ENCODE measurements at places on chromosomes 6 and 20.

GRCh38 chr6:157213907-157214565, 109.3 kb downstream of the TMEM242 start:
- no peak for DNase-seq
- H3K4me1 ChIP-seq: peaks cover 4% of the 10 kb centered on the region
- no peaks in the 10 kb centered on the region for H3K36me3 ChIP-seq
- no peak overlapping the region for H3K4me3 ChIP-seq
- no peak overlapping the region for H3K27ac ChIP-seq

GRCh38 chr6:68256391-68256790, 378.7 kb upstream of the ADGRB3 start:
- no peak for DNase-seq
- H3K27ac ChIP-seq: no peak overlapping the region
- no peaks in the 10 kb centered on the region for H3K27me3 ChIP-seq
- no peak overlapping the region for H3K4me3 ChIP-seq

- peaks cover 49% of the 10 kb centered on the region for H3K4me1 ChIP-seq
- peak overlapping the region; percentile 67 for H3K27ac ChIP-seq
- no peak for DNase-seq
- H3K36me3 ChIP-seq: peaks cover 3% of the 10 kb centered on the region
Measured at GRCh38 chr6:24974182-24975171, 38.7 kb upstream of the RIPOR2 start.

DNA sequence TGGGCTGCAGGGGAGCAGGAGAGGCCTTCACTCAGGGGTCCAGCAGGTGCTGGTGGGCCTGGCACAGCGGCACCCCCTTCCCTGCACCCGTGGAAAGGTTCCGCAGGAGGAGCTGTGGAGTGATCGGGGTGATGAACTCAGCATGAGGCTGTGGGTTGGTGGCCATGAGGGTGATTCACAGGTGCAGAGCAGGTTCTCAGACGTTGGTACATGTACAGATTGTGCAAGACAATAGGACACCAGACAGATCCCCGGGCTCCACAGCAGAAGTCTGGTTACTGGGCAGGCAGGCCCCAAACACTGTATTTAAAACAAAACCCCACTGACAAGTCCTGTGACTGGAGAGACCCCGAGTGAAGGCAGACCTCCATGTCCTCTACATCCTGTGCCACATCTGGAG, 151.6 kb upstream of the CDH4 start:
- H3K4me1 ChIP-seq: no peaks in the 10 kb centered on the region
- H3K36me3 ChIP-seq: no peaks in the 10 kb centered on the region
- no peaks in the 10 kb centered on the region for H3K27me3 ChIP-seq
- H3K27ac ChIP-seq: no peak overlapping the region

DNA sequence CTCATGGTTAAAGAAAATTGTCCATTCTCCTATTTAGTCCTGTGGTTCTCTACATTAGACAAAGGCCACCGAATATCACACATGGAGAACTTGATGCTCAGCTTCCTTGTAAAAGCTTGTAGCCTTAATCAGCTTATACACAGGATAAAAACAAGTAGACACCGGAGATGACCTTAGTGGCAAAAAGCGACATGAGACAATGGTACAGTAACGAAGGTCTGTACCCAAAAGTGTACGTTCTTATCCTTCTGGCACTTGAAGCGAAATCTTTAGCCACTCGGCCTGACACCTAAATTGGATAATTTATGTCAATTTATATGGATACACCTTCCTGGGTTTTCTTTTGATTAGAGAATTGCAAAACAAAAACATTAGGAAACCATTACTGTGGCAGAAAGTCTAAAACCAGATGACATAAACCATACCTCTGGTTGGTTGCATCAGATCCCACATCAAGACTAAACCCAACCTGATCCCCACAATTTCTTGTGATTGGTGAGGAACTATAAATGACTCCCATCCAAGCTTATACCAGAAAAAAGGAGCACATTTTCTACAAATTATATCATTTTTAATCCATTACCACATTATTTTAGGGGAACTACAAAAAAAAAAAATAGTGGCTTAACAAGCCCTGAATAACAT, 6.1 kb downstream of the RBM39 start:
- peaks cover 36% of the 10 kb centered on the region for H3K36me3 ChIP-seq
- H3K4me3 ChIP-seq: no peak overlapping the region
- H3K4me1 ChIP-seq: peaks cover 21% of the 10 kb centered on the region
- no peak for DNase-seq
- no peaks in the 10 kb centered on the region for H3K27me3 ChIP-seq

DNA sequence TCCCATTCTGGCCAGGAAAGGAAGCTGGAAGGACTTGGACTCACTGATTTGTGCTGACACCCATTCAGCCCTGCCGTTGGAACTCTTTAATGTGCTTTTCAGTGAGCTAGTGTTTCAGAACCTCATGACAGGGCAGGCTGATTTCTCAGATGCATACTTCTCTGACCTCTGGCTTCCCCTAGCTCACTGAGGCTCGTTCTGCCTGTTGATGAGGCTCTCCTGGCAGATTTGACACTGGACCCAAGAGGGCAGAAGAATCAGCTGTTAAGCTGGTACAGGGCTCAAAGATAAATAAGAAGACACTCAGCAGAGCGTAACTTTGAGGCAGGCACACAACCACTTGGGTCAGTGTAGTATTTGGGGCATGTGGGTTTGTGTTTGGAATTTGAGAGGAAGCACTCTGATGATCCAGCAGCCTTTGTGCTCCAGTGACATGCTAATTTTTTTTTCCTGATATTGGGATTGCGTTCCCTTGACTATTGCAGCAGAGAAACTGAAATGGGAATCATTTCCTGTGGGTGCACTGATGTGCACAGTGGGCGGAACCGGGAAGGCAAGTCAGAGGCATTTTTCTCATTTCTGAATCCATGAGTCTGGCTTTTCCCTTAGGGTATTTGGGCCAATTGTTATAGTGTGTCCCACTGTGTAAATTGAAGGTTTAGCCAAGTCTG, 80.2 kb downstream of the CARMIL1 start:
- no peaks in the 10 kb centered on the region for H3K36me3 ChIP-seq
- DNase-seq: no peak
- H3K27me3 ChIP-seq: peaks cover 3% of the 10 kb centered on the region
- no peak overlapping the region for H3K27ac ChIP-seq

DNA sequence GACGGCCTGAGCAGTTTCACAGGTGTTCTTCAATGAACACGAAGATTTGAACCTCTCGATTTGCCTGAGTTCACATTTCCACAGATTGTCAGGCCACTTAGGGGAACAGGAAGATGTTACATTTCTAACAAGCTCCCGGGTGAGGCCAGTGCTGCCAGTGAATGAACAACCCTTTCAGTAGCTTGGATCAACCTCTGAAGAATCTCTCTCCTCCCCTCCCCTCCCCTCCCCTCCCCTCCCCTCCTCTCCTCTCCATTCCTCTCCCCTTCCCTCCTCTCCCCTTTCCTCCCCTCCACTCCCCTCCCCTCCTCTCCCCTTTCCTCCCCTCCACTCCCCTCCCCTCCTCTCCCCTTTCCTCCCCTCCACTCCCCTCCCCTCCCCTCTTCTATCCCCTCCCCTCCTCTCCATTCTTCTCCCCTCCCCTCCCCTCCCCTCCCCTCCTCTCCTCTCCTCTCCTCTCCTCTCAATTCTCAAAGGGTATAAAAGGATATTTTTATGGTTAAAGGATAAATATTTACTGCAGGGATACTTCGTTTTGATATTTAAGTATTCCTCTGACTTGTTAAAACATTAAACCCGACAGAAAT, 114.1 kb upstream of the INSM1 start:
- H3K27me3 ChIP-seq: peaks cover 10% of the 10 kb centered on the region
- no peak overlapping the region for H3K4me3 ChIP-seq
- DNase-seq: no peak
- no peaks in the 10 kb centered on the region for H3K36me3 ChIP-seq

DNA sequence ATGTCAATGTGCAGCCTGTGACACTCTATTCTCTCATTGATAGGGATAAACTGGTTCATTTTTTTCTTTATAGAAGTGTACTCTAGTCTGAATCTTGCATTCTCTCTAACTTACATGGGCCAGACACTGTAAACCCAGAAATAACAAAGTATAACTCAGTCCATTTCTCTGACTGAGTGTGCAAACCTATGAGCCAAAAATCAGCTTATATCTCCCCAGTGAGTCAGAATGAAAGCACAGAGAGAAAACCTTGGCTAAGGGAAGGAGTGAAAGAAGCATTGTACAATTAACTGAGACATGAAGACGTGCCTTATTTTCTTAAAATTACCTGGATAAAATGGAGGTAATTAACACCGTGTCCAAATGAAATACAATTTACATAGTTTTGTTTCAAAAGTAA, 436.9 kb upstream of the IMPG1 start:
- no peak for DNase-seq
- H3K27ac ChIP-seq: no peak overlapping the region
- no peaks in the 10 kb centered on the region for H3K27me3 ChIP-seq
- H3K4me3 ChIP-seq: no peak overlapping the region
- no peaks in the 10 kb centered on the region for H3K36me3 ChIP-seq
- H3K4me1 ChIP-seq: no peaks in the 10 kb centered on the region

GRCh38 chr6:8764733-8765132, 329.4 kb upstream of the SLC35B3 start:
- no peaks in the 10 kb centered on the region for H3K27me3 ChIP-seq
- no peak overlapping the region for H3K27ac ChIP-seq
- H3K4me3 ChIP-seq: no peak overlapping the region
- peaks cover 3% of the 10 kb centered on the region for H3K4me1 ChIP-seq

GRCh38 chr6:98847779-98848538, 13.6 kb downstream of the POU3F2 start:
- H3K36me3 ChIP-seq: peaks cover 6% of the 10 kb centered on the region
- no peak overlapping the region for H3K27ac ChIP-seq
- peak overlapping the region; percentile 31 for H3K4me3 ChIP-seq
- H3K27me3 ChIP-seq: peaks cover 29% of the 10 kb centered on the region
- peaks cover 12% of the 10 kb centered on the region for H3K4me1 ChIP-seq

DNA sequence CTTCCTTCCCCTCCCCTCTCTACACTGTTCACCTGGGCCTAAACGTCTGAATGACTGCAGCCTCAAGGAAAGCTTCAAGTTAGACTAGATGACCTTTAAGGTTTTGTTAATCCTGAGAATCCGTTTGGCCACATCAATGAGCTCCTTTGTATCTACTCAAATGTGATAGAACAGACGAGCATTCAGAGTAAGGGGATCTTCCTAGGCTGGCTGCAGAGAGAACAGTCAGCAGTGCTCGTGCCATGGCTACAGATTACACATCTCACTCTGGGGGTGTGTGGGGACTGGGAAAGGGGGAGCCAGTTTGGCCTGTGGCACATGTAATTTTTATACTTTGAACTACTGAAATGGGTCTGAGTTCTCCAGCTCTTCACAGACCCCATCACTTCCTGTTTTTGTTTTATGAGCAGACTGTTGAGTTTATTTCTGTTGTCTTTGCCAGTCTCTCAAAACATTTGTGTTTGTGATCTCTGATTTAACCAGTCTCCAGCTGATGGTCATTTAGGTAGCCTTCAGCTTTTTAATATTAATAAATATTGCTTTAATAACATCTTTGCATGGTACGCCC, 50.9 kb downstream of the KCNS1 start:
- H3K4me3 ChIP-seq: peak overlapping the region; percentile 60
- H3K4me1 ChIP-seq: peaks cover 43% of the 10 kb centered on the region
- H3K27ac ChIP-seq: peak overlapping the region; percentile 96
- DNase-seq: no peak

GRCh38 chr6:17480476-17480875, 87.1 kb downstream of the CAP2 start:
- no peak overlapping the region for H3K27ac ChIP-seq
- no peaks in the 10 kb centered on the region for H3K4me1 ChIP-seq
- H3K4me3 ChIP-seq: no peak overlapping the region
- peaks cover 6% of the 10 kb centered on the region for H3K27me3 ChIP-seq

DNA sequence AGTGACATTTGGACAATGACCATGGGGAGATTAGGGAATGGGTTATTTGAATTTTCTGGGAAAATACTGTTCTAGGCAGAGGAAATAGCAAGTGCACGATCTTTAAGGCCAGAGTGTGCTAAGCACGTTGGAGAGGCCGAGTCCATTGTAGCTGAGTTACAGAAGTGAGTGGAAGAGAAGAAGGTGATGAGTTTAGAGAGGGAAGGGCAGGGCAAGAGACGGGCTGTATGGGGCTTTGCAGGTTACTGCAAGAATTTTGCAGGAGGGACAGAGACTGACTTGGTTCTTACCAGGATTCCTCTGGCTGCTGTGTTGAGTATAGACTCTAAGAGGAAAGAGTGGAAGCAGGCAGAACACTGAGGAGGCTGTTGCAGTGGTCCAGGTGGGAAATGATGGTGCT, 1.1 kb upstream of the NCOA3 start:
- DNase-seq: no peak
- peaks cover 27% of the 10 kb centered on the region for H3K4me1 ChIP-seq
- H3K36me3 ChIP-seq: peaks cover 12% of the 10 kb centered on the region
- H3K27ac ChIP-seq: peak overlapping the region; percentile 98
- no peaks in the 10 kb centered on the region for H3K27me3 ChIP-seq

DNA sequence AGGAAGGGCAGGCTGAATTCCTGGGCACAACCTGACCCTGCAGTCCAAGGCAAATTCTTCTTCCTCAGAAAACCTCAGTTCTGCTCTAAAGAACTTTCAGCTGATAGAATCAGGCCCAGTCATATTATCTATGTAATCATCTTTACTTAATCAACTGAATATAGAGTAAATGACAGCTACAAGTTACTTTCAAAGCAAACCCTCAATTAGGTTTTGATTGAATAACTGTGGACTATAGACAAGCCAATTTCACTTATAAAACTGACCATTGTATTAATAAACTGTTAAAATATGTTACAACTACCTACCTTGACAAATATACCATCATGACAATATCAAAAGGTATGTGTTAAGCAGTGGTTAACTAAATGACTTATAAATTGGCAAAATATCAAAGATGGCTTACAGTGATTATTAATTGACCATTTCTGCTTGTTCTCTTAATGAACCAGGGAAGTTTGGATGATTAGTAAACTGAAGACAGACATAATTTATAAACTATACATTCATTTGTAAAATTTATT, 46.1 kb upstream of the ADGRF5 start:
- no peaks in the 10 kb centered on the region for H3K36me3 ChIP-seq
- DNase-seq: no peak
- no peaks in the 10 kb centered on the region for H3K4me1 ChIP-seq
- peaks cover 3% of the 10 kb centered on the region for H3K27me3 ChIP-seq

GRCh38 chr6:71707059-71707458, 179.3 kb upstream of the RIMS1 start:
- DNase-seq: no peak
- H3K36me3 ChIP-seq: no peaks in the 10 kb centered on the region
- no peak overlapping the region for H3K4me3 ChIP-seq
- no peak overlapping the region for H3K27ac ChIP-seq
- peaks cover 4% of the 10 kb centered on the region for H3K4me1 ChIP-seq

- no peak for DNase-seq
- no peak overlapping the region for H3K4me3 ChIP-seq
- peaks cover 2% of the 10 kb centered on the region for H3K27me3 ChIP-seq
- no peaks in the 10 kb centered on the region for H3K36me3 ChIP-seq
- H3K27ac ChIP-seq: no peak overlapping the region
Measured at GRCh38 chr6:157706883-157707282, 116.2 kb upstream of the SNX9 start.

GRCh38 chr20:45036044-45036755, 64.7 kb downstream of the KCNS1 start:
- H3K27ac ChIP-seq: peak overlapping the region; percentile 86
- peaks cover 30% of the 10 kb centered on the region for H3K4me1 ChIP-seq
- H3K27me3 ChIP-seq: no peaks in the 10 kb centered on the region
- H3K4me3 ChIP-seq: no peak overlapping the region
- peaks cover 33% of the 10 kb centered on the region for H3K36me3 ChIP-seq
- DNase-seq: no peak

Measured in memory B cell (primary cell).